ENCODE measurements at places on chromosomes 11 and 22. TPM values are rescaled to one million over a fixed set of nuclear protein-coding genes. Genes with fewer than 3 reads are reported as not detected.

Gene MALAT1
- polyA plus RNA-seq = 2,351 TPM

Gene CEP126
- 0.08 TPM for polyA plus RNA-seq

- DNase-seq = no peak
Measured at GRCh38 chr11:86692317-86692716, 19.9 kb upstream of the ME3 start.

DNA sequence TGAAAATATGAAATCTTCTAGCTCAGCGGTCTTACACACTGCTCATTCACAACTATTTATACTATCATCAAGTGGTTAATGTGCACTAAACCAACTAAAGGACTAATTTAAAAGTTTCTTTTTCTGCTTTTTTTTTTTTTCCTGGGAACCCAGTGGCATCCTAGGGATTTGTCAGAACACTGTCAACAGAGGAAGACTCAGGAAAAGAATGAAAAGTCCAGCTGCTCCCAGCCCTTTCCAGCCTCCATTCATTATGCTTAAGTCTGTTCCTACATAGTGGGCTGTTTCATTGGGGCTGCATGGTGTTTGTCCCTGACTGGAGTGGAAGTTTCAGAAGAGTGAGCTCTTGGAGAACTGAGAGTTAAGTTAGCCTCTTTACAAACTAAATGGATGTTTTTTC lies 391.1 kb downstream of the AASDHPPT start:
- no peak for DNase-seq

GRCh38 chr22:20663941-20664593 lies 109.8 kb upstream of the SERPIND1 start:
- DNase-seq = no peak

DNA sequence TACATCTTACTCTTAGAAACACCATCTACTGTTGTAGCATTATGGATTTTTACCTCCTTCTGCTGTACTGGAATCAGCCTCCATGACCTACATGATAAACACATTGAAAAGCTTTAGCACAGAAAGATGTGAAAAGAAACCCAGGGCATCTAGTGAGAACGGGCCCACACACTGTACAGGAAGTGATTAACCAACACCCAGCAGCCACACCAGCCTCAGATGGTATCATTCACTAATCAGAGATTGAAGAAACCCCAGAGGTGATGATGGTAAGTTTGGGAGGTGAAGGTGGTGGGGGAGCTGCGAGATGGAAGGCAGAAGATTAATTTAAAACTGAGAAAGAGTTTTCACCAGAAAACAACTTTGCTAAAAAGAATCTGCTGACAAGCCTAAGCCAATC lies 46.1 kb downstream of the RASSF10 start:
- DNase-seq = no peak

GRCh38 chr11:66227700-66228099 lies 40.7 kb upstream of the RAB1B start:
- no peak for DNase-seq

- DNase-seq = no peak
Measured at GRCh38 chr11:75147875-75148263, 3.0 kb upstream of the SLCO2B1 start.

DNA sequence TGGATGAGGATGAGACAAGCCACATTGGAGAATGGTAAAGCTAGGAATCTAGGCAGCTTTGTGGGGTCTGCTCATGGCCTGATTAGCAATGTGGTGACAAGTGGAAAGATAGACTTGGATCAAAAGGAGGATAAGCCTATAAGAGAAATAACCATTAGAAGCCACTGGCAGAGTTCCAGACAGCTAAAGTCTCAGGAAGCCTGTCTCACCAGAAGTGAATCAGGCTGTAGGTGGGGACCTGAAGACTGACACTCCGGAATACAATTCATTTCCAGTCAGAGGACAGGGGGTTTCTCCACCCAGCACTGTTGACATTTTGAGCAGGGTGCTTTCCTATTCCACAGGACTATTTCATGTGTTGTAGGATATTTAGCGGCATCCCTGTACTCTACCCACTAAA lies 129.7 kb downstream of the ARHGAP42 start:
- no peak for DNase-seq

DNA sequence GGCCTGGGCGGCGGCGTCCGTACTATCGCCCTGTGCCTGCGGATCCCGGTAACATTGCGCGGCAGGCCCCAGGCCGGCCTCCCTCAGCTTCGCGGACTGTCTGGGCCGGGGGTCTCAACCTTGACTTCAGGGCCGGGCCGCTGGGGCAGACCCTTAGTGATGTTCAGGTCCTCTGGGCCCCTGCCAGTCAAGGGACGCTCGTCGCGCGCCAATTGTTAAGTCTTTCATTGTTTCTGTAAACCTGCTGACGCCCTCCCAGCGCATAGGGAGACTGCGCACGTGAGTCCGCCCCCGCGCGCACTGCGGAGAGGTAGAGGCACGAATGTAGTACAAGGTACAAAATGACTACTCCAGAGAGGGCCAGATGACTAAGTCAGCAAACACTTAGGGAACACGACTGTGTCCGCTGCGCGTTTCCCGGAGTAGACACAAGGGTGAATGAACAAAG lies 451 bp upstream of the HDHD5 start:
- no peak for DNase-seq
